ENCODE measurements at places on chromosomes 2 and 18. TPM values are rescaled to one million over a fixed set of nuclear protein-coding genes. Genes with fewer than 3 reads are reported as not detected.

The LINC00305 gene
- total RNA-seq, result not detected

The AQP4 gene
- not detected for total RNA-seq

The CYTIP gene
- 0.76 TPM for total RNA-seq

The PSMA8 gene
- not detected for total RNA-seq
